Regular cardiac myocyte (primary cell): ENCODE measurements at places on chromosomes 16 and 17. TPM values are rescaled to one million over a fixed set of nuclear protein-coding genes. Genes with fewer than 3 reads are reported as not detected.

The MLYCD gene
- total RNA-seq = 2.1 and 4.5 TPM in 2 replicates

The NLRC3 gene
- under 0.01 and 0.19 TPM in 2 replicates for total RNA-seq

The KRTAP1-1 gene
- under 0.01 TPM in 1 of 2 replicates, not detected in the other for total RNA-seq

The SLC6A2 gene
- total RNA-seq = not detected in 2 replicates

The SLC5A11 gene
- total RNA-seq = not detected in 2 replicates

The ST3GAL2 gene
- total RNA-seq = 21.4 and 27.0 TPM in 2 replicates

The ZNF597 gene
- 2.3 and 2.7 TPM in 2 replicates for total RNA-seq

The KRTAP1-5 gene
- total RNA-seq = 1.9 and 5.1 TPM in 2 replicates

The GOSR1 gene
- total RNA-seq = 39.2 and 39.9 TPM in 2 replicates
